ENCODE measurements at places on chromosomes 6 and 20.

- no peak for DNase-seq
Observed at GRCh38 chr6:20716865-20717264, 182.6 kb downstream of the CDKAL1 start.

- no peak for DNase-seq
Observed at GRCh38 chr20:48339986-48340882, 487.6 kb downstream of the PREX1 start.

DNA sequence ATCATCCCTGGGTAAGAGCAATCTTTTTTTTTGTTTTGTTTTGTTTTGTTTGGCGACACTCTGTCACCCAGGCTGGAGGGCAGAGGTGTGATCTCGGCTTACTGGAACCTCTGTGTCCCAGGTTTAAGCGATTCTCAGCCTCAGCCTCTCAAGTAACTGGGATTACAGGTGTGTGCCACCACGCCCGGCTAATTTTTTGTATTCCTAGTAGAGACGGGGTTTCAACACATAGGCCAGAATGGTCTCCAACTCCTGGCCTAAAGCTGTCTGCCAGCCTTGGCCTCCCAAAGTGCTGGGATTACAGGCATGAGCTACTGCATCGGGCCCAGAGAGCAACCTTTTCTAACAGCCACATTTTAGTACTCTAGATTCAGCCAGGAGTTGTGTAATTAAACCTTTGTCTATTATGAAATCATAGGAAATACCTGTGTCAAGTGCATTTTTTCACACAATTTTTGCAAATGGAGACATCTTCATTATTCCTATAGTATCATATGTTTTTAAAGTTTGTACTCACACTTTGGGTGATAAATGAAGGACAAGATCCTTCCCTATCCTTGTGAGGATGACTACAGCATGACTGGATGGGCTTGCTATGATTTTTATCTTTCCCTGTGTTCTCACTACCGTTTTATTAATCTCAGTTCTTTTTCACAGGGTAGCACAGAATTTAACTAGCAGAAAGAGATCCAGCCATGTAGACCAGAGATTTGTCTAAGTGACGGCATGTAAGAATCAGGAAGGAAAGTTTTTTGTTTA, 82.6 kb downstream of the OR2B2 start:
- no peak for DNase-seq

GRCh38 chr6:52572536-52572935, 4.3 kb downstream of the TRAM2 start:
- no peak for DNase-seq

DNA sequence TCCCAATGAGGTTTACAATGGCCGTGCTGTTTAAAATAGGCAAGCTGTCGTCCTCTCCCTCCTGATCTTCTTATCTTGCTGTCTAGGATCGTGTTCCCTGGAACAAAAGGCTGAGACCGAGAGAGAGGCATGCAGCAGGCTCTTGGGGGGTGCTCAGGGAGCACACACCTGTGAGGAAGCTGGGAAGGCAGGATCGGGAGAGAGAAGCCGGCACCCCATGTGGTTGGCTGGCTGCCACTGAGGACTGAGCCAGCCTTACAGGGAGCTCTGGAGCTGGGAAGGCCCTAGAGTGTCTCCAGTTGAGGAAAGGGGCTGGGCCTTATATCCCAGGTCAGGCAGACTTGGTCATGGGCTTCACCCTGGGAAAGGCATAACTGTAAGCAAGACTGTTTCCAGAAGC, 184.2 kb downstream of the LY86 start:
- no peak for DNase-seq

Data from anterior cingulate cortex (tissue), 58 donors.